NCI-H146 (cell line): ENCODE measurements at places on chromosomes 1 and 21.
A peak's percentile ranks its signal among the peaks of the same experiment; 100 is the strongest.

DNA sequence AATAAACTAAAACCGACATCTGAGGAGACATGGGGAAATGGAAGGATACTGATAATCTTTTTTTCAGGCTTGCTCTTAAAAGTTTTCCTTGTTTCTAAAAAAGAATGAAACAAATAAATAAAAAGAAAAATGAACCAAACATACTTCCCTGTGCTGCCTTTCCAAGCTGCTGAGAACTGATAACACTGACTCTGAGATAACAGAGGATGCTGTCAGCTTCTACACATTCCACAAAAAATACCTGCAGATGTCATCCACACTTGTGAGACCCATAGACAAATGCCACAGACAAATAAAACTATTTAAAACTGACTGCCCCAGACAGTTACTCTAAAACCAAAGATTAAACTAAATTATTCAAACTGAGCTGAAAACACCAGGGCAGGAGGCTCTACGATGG lies 12.0 kb upstream of the OR6K3 start:
- no peak for DNase-seq

GRCh38 chr1:201500670-201501120 lies 6.2 kb downstream of the CSRP1 start:
- DNase-seq = no peak

DNA sequence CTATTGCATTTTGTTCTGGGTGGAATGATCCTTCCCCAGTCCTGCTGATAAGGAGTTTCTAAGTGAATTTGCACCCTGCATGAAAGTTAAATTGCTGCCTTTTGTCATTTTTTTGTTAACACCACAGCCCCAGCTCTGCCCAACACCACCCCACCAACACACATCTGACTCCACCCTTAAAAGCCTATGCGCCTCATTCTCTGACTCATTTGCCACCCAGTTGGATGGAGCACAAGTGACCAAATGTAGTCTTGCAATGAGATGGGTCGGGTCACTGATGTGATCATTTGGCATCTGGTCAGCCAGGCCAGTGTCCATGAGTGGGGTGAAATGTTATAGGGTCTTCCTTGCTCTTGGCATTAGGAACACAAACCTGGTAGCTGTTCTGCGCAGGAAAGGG lies 256.8 kb downstream of the KAZN start:
- no peak for DNase-seq

- no peak for DNase-seq
Measured at GRCh38 chr1:89757532-89757931, 63.3 kb upstream of the LRRC8D start.

- DNase-seq = no peak
Measured at GRCh38 chr1:36139521-36139920, 9.8 kb downstream of the TRAPPC3 start.

DNA sequence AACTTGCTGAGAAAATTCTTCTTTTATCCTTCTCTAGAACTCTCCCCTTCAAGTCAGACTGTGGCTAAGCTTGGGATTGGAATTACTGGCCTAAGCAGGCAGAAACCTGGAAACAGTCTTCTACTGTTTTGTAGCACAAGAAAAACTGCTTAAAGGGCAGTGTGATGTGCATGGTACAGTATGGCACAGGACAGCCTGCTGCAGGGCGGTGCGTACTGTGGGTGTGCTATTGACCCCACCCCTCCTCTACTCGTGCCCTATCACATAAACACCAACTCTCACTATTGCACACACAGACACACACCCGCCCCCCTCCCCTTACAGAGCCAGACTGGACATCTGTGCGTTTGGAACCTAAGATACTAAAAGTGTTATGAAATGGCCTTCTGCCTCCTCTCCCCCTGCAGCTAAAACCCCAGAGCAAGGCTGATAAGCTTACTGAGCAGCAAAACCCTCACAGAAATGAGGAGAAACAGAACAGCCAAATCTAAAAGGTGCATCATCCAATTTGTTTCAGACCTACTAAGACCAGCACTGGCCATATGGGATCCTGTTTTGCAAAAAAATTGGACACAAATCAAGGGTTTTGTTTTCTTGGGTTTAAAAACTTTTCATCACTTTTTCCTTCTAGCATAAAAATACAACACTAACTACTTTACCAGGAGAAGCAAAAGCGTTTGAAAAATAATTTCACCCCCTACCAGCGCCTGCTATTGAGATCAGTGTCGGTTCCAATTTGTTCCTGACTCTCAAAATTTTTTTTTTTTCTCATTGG lies 355.8 kb upstream of the LYPLAL1 start:
- DNase-seq = no peak

DNA sequence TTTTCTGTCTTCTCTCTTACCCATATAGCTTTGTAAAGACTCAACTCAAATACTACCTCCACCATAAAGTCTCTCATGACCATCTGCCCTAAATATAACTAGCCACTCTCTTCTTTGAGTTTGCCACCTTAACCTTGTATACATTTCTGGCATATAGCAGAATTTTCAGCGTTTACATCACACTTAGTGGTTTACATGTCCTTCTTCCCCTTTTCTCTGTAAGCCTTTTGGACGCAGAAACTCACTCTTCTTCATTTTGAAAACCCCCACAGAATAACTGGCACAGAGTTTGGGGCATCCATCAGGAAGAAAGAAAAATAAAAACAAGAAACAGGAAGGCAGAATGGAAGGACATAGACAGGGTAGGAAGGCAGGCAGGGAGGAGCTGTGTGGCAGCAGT lies 131.8 kb upstream of the DUSP10 start:
- no peak for DNase-seq

GRCh38 chr1:29772584-29773100 lies 536.3 kb downstream of the PTPRU start:
- DNase-seq = no peak

DNA sequence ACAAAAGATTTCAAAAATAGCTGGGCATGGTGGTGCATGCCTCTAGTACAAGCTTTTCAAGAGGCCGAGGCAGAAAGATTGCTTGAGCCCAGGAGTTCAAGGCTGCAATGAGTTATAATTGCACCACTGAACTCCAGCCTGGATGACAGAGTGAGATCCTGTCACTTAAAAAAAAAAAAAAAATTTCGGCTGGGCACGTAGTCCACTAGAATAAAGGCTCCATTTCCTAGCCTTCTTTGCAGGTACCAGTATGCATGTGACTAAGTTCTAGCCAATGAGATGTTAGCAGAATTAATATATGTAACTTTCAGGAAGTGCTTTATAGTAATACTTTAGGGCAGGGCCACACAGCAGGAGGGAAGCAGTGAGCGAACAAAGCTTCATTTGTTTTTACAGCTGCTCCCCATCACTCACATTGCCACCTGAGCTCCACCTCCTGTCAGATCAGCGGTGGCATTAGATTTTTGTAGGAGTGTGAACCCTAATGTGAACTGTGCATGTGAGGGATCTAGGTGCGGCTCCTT lies 28.8 kb upstream of the SYDE2 start:
- DNase-seq = peak; percentile 91
